ENCODE measurements at places on chromosomes 1 and 21. TPM values are rescaled to one million over a fixed set of nuclear protein-coding genes. Genes with fewer than 3 reads are reported as not detected.

STUM gene
- polyA plus RNA-seq: not detected

OR10Z1 gene
- not detected for polyA plus RNA-seq

GRCh38 chr21:36923270-36923669 is 43.2 kb downstream of the HLCS start:
- H3K36me3 ChIP-seq: peaks cover 12% of the 10 kb centered on the region
- no peaks in the 10 kb centered on the region for H3K27me3 ChIP-seq
- peak; percentile 54 for DNase-seq
- H3K4me3 ChIP-seq: no peak overlapping the region

DNA sequence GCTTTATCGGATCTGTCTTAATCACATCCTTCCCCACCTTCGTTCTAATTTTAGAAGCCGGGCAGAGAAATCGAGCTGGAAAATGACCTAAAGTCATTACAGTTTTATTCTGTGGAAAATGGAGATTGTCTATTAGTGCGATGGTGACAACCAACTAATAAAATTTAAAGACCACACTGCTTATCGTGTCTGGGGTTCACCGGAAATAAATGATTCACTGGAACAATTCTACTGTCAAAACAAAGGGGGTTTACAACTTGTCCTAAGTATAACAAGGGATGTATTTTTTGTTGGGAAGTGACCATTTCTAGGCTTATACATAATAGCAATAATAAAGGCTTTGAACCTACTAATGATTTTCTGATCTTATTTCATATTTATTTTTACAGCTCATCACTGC is 55.6 kb downstream of the B3GALNT2 start:
- H3K27me3 ChIP-seq: no peaks in the 10 kb centered on the region
- H3K36me3 ChIP-seq: peaks cover 79% of the 10 kb centered on the region
- no peak overlapping the region for H3K27ac ChIP-seq
- no peak for DNase-seq
- no peak overlapping the region for H3K4me3 ChIP-seq
- H3K4me1 ChIP-seq: no peaks in the 10 kb centered on the region

GRCh38 chr21:34965200-34966174 is 83.6 kb downstream of the RUNX1 start:
- H3K27me3 ChIP-seq: no peaks in the 10 kb centered on the region
- no peaks in the 10 kb centered on the region for H3K4me1 ChIP-seq
- no peak overlapping the region for H3K27ac ChIP-seq
- no peaks in the 10 kb centered on the region for H3K36me3 ChIP-seq
- no peak overlapping the region for H3K4me3 ChIP-seq

DNA sequence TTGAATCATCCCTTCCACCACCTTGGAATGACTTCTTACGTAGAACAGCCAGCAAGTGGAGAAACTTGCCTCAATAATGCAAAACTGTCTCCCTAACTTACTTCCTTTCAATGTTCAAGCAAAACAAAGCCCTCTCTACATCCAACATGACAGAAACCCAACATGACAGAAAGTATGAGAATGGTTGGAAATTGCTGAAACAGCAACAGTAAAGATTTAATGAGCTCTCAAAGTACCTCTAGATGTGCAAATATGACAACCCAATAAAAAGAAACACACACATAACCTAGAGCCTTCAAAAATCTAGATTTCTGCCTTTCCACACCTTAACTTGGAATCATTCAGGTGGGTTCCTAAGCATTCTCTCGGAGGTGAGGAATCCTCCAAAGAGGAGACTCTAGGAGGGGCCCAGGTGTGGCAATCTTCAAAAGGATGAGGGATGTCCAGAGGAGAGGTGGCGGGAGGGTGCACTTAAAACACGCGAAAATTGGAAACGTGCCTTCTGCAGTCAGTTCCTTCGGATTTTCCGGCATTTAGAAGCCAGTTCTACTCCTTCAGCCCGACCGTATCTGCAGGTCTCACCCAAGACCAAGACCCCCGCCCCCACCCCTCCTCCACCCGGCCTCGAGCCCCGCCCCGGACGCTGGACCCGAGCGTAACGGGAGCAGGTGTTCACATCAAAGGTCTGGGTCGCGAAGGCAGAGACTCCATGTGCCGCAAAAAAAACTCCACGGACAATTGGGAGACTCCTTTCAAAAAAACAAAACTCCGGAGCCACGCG is 996 bp upstream of the MGST3 start:
- no peaks in the 10 kb centered on the region for H3K27me3 ChIP-seq
- DNase-seq: peak; percentile 55
- H3K4me3 ChIP-seq: peak overlapping the region; percentile 99
- H3K27ac ChIP-seq: peak overlapping the region; percentile 96
- H3K4me1 ChIP-seq: peaks cover 24% of the 10 kb centered on the region

- DNase-seq: peak; percentile 74
- no peak overlapping the region for H3K27ac ChIP-seq
- H3K4me1 ChIP-seq: no peaks in the 10 kb centered on the region
- H3K27me3 ChIP-seq: no peaks in the 10 kb centered on the region
- no peak overlapping the region for H3K4me3 ChIP-seq
Observed at GRCh38 chr1:18794561-18794960, 64.9 kb downstream of the TAS1R2 start.

DNA sequence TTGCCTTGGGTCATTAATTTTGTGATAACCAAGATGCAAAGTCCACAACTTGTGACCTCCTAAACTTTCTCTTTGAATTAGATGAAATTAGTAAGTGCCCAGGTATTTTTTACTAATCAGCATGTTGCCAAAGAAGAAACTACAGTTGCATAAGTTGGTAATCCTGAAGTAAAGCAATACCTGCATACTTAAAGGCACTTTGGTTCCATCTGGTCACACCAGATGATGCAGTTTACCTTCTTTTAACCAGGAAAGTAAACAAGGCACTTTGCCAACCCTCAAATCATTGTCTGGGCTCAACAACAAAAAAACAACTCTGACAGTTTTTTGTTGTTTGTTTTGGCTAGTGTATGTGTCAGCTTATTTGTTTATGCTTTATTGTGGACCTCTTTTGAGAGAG is 55.5 kb upstream of the DYNLT5 start:
- H3K4me1 ChIP-seq: no peaks in the 10 kb centered on the region
- no peak overlapping the region for H3K27ac ChIP-seq
- peaks cover 64% of the 10 kb centered on the region for H3K36me3 ChIP-seq
